ENCODE measurements at places on chromosomes 1 and 21. TPM values are rescaled to one million over a fixed set of nuclear protein-coding genes. Genes with fewer than 3 reads are reported as not detected.

- DNase-seq = no peak
- H3K36me3 ChIP-seq = no peaks in the 10 kb centered on the region
Observed at GRCh38 chr1:206885341-206886060, 11.7 kb upstream of the IL24 start.

DNA sequence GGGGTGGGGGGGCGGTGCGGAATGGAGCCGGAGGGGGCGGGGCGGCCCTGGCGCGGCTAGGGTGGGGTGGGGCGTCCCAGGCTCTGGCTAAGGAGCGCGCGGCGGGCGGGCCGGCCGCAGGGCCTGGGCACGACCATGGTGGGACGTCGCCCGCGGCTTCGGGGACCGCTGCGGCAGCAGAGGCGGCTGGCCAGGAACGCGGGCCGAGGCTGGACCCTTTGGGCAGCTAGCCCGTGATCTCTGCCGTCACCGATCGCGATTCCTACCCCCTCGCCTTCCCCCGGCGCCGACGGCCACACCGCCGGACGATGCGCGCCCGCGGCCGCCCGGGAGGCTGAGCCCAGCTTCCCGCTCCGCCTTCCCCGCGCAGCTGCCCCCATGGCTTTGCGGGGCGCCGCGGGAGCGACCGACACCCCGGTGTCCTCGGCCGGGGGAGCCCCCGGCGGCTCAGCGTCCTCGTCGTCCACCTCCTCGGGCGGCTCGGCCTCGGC is at the start of gene MAP3K21:
TSS of gene MAP3K21 (plus strand) at position 74 of the 491 bp plus-strand sequence. CDS start at position 379, 305 bp downstream.
- peaks cover 18% of the 10 kb centered on the region for H3K4me1 ChIP-seq
- no peak for DNase-seq
- no peak within 1 kb of the TSS for H3K27ac ChIP-seq
- no peaks in the 10 kb centered on the region for H3K36me3 ChIP-seq
- peaks cover 16% of the 10 kb centered on the region for H3K27me3 ChIP-seq

DNA sequence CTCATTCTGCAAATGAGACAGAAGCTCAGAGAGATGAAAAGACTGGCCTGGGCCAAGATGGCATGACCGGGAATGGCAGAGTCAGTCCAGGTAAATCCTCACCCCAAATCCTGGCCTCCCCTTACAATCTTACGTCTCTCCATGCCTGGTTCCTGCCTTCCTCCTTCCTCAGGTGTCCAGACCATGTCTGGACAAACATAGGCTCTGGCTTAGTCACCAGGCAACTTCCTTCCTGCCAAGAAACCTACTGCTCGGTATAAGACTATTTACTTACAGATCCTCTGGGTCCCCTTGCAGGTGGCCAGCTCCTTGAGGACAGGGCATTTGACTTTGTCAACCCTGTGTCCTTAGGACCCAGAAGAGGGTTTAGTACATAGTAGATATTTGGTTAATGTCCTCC is 69.4 kb upstream of the ROR1 start:
- H3K27me3 ChIP-seq = no peaks in the 10 kb centered on the region
- DNase-seq = no peak
- H3K4me3 ChIP-seq = no peak overlapping the region
- H3K27ac ChIP-seq = no peak overlapping the region

TCHH gene
- not detected for polyA plus RNA-seq

OR2T29 gene
- not detected for polyA plus RNA-seq
